Left renal pelvis (tissue), 4 donors: ENCODE measurements at places on chromosomes 5 and 9. TPM values are rescaled to one million over a fixed set of nuclear protein-coding genes. Genes with fewer than 3 reads are reported as not detected.

DNA sequence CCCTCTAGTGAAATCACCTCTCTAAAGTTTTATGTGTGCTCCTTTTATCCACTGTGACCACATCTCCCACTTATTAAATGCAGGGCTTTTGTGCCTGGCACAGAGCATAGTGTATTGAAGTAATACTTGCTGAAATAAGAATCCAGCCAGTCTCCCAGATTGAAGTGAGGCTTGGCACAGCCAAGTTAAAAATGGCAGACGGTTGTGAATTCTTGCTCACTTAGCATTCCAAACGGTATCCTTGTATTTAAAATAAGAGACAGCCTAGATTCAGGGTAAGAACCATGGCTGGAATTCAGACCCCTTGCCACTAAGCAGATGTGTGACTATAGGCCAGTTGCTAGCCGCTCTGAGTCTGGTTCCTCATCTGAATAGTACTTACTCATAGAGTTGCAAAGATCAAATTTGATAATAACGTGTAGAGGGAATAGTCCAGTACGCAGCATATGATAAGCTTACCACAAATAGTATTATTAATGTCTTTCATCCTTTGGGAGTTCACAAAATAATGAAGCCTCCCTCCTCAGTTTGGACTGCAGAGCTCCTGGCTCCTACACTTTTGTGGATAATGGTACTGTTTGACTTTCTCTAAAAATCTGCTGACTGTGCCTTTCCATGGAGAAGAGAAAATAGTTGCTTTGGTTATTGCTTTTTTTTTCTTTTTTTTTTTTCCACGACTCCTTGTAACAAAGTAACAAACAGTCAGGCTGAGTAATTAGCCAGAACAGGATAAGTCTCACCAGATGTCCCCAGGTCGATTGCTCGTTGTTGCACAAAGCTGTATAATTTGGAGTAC, 51.5 kb downstream of the FGF1 start:
- no peak for DNase-seq

- DNase-seq = no peak
Observed at GRCh38 chr9:86925686-86926085, 21.6 kb downstream of the GAS1 start.

DNA sequence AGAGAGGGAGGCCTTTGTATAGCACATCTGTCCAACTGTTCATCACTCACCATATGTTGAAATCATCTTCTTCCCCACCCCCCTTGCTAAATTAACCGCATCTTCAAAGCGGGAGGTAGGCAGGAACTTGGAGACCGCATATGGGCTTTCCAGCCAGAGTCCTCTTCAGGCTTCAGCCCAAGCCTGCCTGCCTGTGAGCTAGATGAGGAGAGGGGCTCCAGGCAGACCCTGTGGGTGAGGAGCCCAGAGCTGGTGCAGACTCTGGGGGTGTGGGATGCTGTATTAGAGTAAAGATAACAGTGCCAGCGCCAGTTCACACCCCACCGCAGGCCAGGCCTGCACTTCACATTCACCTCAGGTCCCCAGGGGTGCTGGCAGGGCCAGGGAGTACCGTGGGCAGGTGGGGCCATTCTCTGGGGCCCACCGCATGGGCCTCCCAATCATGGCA, 16.2 kb downstream of the PRRC2B start:
- DNase-seq = no peak

DNA sequence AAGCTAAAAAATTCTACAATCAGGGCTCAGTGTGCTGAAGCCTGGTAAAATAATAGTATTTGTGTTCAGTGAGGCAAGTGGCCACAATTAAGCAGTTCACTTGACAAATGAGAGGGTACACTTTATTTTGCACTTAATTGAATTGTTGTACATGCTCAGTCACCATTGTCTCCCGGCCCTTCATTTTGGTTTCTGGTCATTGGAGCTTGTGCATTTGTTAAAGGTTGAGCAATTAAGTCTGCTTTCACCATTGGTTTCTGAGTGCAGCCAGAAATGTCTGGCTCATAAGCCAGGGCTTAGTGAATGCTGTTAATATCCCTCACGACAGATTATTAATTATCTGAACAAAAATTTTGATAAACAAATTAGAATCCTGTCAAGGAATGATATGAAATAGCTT, 89.6 kb downstream of the PRDM6 start:
- no peak for DNase-seq

DNA sequence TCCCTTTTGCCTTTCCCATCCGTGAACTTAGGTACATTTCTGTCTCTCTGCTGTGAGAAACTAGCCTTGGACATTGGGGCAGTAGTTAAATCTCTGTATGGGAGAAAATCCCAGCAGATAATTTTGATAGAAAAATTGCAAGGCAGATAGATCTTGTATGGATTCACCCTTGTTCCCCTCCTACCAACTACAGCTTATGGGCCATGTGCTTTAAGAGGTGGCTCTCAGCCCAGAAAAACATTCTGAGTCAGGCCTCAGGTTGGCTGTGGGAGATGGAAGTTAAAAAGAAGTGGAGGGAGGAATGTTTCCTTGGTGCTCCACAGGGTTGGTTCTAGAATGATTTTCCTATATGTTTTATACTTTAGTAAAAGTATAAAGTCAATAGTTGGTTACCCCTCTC, 1.4 kb upstream of the KDM3B start:
- no peak for DNase-seq

GRCh38 chr9:98251551-98251950, 3.9 kb downstream of the TBC1D2 start:
- no peak for DNase-seq

DNA sequence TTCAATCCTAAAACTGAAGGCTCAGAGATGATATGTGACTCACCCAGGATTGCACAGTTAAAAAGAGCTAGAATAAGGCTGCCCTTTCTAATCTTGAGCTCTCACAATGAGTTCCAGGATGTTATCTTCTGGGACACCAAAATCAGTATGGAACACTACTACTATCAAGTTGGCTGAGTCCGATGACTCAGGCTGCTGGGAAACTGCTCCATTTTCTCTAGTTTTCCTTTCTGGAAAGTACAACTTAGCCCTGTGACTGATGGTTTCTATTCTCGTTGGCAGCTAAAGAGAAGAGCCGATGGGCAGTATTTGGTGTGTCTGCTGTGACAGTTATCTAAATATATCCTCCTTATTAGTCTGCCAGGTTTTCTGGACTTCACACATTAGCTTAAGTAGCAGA, 37.9 kb upstream of the DPYSL3 start:
- DNase-seq = no peak

DNA sequence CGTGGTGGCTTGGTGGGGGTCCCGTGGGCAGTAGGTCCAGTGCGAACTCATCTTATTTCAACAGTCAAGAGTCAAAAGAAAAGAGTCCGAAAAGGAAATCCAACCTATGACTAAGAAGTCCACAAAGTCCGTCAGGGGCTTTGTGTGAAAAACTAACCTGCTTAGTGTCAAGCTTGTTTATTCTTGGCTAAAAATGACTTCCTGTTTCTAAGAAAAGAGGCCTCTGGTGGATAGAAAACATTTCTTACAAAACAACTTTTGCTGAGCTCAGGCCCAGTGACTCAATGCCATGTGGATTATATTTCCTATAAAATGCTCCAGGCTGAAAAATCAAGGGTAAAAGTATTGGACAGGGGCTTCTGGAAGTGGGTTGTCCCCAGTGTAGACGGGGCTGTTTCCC, 105.9 kb downstream of the GADD45G start:
- DNase-seq = no peak

GRCh38 chr5:132595624-132596023, 38.8 kb downstream of the RAD50 start:
- no peak for DNase-seq

- no peak for DNase-seq
Observed at GRCh38 chr9:104766025-104766424, 2.1 kb downstream of the NIPSNAP3B start.

DNA sequence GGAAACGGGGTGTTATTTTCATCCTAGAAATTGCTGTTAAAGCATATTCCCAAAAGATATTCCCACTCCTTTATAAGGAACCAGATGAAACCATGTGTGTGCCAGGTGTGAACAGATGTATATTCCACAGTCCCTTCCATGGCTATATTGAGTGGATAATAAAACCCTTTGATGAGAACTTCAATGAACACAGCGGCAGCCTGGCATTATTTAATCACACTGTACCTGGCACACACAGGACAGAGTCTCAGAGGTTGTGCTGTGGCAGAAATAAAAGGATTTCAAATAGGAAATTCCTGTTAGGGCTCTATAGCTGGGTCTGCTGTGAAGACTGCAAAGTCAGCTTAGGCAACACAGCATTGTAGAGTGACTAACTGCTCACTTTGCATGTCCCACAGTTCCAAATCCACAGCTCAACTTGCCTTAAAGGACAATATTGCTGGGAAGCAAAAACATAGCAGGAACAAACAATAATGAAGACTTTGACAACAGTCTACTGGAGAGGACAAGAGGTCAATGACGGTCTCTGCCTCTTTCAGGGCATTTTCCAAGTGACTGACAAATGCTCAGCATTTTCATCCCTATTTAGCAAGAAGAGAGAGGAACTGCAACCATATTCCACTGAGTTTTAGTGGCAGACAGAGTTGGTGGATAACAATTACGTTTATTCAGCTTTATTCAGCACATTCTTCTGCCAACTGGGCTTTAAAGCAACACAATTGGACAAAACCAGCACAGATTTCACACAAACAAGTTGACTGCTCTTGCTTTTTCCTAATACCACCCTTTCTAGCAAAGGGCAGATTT, 255.7 kb upstream of the RGMB start:
- DNase-seq = no peak

- no peak for DNase-seq
Observed at GRCh38 chr5:9713959-9714586, 83.9 kb upstream of the TAS2R1 start.

- no peak for DNase-seq
Observed at GRCh38 chr5:125574491-125575044, 828.1 kb upstream of the ZNF608 start.

GRCh38 chr5:14685757-14686156, 21.2 kb downstream of the OTULIN start:
- no peak for DNase-seq

- no peak for DNase-seq
Observed at GRCh38 chr5:150045549-150045948, 40.8 kb downstream of the CSF1R start.

DNA sequence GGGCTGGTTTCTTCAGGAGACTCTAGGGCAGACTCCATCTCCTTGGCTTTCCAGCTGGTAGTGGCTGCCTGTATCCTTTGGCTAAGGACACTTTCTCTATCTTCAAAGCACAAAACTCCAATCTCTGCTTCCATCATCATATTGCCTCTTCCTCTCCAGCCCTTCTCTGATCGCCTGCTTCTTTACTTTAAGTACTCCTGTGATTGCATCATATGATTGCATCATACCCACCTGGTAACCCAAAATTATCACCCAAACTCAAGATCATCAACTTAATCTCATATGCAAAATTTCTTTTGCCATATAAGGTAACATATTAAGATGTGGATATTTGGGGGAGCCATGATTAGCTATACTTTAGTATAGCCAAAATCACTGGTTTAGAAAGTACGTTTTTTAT, 1092.6 kb upstream of the CDH6 start:
- no peak for DNase-seq

- DNase-seq = no peak
Observed at GRCh38 chr9:14261616-14262015, 52.3 kb downstream of the NFIB start.

Gene CDH9
- polyA plus RNA-seq = 8.6 TPM

Gene MSX2
- 1.2 TPM for polyA plus RNA-seq

Gene HTR1A
- polyA plus RNA-seq = not detected

Gene TMOD1
- polyA plus RNA-seq = 1.8 TPM

Gene KCTD16
- 2.5 TPM for polyA plus RNA-seq

Gene ORM2
- polyA plus RNA-seq = not detected

Gene PLCXD3
- 0.53 TPM for polyA plus RNA-seq

Gene PLEKHG4B
- 8.2 TPM for polyA plus RNA-seq

Gene FST
- polyA plus RNA-seq = 33.5 TPM

Gene OR1L4
- not detected for polyA plus RNA-seq

Gene EPB41L4A
- polyA plus RNA-seq = 28.4 TPM

Gene FBP1
- polyA plus RNA-seq = 57.4 TPM

Gene PAEP
- not detected for polyA plus RNA-seq

Gene CCL19
- not detected for polyA plus RNA-seq

Gene SHISAL2B
- 0.34 TPM for polyA plus RNA-seq

Gene NME5
- 23.6 TPM for polyA plus RNA-seq

Gene CCNB1
- 93.5 TPM for polyA plus RNA-seq
